ENCODE measurements at places on chromosomes 13 and 19.

- DNase-seq, result no peak
Observed at GRCh38 chr13:64078480-64078936, 2662.9 kb upstream of the PCDH20 start.

DNA sequence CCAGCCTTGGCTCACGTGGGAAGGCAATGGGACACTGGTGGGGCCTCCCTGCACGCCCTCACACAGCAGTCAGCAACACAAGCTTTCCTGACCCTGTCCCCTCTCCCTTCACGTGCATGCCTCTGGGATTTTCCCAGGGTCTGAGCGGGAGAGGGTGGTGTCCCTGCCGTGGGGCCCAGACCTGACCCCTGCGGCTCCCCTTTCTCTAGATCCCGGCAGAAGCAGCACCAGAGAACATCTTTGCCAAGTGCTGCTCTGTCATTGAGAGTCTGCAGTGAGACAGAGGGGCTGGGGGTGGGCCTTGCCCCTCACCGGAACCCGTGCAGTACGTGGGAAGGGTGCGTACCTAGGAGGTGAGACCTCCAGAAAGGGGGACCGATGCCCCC is 12.6 kb downstream of the KHSRP start:
- DNase-seq, result no peak

GRCh38 chr13:97191615-97192014 is 30.5 kb upstream of the MBNL2 start:
- DNase-seq, result no peak

GRCh38 chr13:108662528-108662927 is 33.1 kb downstream of the MYO16 start:
- no peak for DNase-seq

GRCh38 chr19:17160908-17161307 is 54.2 kb upstream of the USE1 start:
- DNase-seq, result no peak

DNA sequence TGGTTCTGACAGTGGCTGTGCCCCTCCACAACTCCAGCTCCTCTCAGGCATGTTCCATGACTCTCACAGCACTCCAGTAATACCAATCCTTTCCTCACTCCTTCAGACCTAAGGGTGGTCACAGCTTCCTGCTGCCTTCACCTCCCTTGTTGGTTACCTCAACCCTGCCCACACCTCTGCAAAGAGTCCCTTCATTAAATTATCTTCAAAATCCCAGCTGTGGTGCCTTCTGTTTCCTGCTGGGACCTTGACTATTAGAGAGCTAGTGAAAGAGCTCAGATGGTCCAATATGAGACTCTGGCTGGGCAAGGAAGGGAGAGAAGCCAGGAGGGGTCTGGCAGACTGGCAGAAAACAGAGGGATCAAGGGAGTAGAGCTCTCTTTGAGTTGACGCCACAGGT is 26.1 kb downstream of the DEDD2 start:
- DNase-seq, result no peak

All from uterus (tissue), 4 donors.